PC-3 (cell line): ENCODE measurements at places on chromosomes 4 and X. TPM values are rescaled to one million over a fixed set of nuclear protein-coding genes. Genes with fewer than 3 reads are reported as not detected.

- no peaks in the 10 kb centered on the region for H3K36me3 ChIP-seq
Measured at GRCh38 chr4:13261486-13262257, 222.5 kb downstream of the RAB28 start.

DNA sequence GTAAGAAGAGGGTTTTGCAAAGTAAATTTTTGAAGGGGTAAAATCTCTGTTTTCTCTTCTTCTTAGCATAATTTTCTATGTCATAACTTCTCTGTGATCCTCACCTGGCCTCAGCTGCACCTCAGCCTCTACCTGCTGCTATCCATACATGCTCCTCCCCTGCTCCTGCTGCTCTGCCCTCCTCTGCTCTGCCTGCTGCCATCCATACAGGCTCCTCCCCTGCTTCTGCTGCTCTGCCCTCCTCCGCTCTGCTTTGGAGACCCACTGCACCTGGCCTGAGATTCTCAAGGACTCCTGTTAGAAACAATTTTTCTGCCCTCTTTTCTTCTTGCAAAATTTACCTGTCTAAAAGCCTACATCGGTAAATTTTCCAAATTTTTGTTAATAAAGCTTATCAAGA, 388.6 kb upstream of the PITX2 start:
- H3K4me3 ChIP-seq = no peak overlapping the region
- DNase-seq = no peak
- H3K27me3 ChIP-seq = peaks cover 34% of the 10 kb centered on the region
- no peaks in the 10 kb centered on the region for H3K36me3 ChIP-seq

DNA sequence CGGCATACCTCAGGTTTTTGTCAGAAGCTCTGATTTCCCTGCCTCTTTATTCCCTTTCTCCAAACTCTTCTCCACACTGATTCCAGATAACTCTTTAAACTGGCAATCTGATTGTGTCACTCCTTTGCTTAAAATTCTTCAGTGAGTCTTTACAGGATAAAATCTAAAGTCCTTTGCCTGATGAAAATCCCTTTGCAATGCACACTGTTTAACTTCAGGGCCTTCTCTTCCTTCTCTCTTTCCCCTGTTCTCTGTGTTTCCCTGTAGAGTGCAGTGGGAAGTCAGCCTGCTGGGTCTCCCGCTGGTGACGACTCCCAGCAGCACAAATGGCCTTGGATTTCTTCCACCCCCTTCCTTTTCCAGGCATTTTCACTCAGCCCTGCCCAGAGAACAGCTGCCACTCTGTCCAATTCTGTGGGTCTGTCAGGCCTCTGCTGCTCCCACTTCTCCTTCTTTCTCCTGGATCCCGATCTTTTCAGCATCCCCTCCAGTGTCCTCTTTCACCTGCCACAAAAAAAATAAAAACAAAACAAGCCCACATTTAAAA, 189.9 kb upstream of the NWD2 start:
- no peaks in the 10 kb centered on the region for H3K4me1 ChIP-seq
- H3K27me3 ChIP-seq = peaks cover 24% of the 10 kb centered on the region
- no peak overlapping the region for H3K27ac ChIP-seq
- no peaks in the 10 kb centered on the region for H3K36me3 ChIP-seq
- no peak for DNase-seq
- no peak overlapping the region for H3K4me3 ChIP-seq

The CENPU gene
- 27.6 and 38.2 TPM in 2 replicates for total RNA-seq

DNA sequence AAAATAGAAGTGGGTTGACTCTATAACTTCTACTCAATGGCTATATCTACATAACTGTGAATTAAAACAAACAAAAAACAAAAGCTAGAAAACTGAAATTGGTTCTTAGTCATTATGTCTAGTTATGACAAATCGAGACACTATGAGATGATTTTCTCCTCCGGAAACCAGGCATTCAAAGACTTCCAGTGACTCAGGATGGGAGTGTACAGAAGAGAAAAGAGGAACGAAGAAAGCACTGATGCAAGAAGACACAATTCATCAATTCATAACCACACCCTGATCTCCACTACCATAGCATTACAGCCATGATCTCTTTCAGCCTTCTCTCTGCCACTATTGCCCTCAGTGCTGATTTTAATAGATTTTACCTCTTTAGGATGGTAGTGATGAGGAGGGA, 253.6 kb downstream of the CBLL2 start:
- H3K4me1 ChIP-seq = peaks cover 19% of the 10 kb centered on the region
- H3K27me3 ChIP-seq = no peaks in the 10 kb centered on the region
- peak; percentile 93 for DNase-seq
- no peak overlapping the region for H3K4me3 ChIP-seq
- H3K27ac ChIP-seq = peak overlapping the region; percentile 90
- H3K36me3 ChIP-seq = no peaks in the 10 kb centered on the region

The MMRN1 gene
- 0.69 and 0.73 TPM in 2 replicates for total RNA-seq

The CSAG2 gene
- total RNA-seq = not detected in 2 replicates

The PPP4R3C gene
- not detected in 2 replicates for total RNA-seq

DNA sequence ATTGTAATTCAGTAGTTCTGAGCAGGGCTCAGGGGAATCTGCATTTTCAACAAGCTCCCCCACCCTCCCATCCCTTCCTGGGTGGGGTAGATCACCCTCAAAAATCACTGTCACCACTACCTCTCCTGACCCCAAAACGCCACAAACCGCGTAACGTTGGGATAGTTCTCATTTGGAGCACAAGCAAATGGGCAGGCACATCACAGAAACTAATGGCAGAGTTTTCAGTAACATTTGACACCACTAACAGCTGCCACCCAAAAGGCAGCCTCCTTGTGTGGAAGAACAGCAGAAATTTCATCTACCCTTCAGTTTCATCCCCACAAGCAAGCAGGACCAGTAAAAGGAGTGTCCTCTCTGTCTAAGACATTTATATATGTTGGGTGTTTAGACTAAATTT, 132.7 kb downstream of the PALLD start:
- H3K36me3 ChIP-seq = no peaks in the 10 kb centered on the region
- H3K27me3 ChIP-seq = no peaks in the 10 kb centered on the region
- peak overlapping the region; percentile 95 for H3K27ac ChIP-seq
- peak overlapping the region; percentile 93; the same call in 1 of the 2 replicates for H3K4me3 ChIP-seq

DNA sequence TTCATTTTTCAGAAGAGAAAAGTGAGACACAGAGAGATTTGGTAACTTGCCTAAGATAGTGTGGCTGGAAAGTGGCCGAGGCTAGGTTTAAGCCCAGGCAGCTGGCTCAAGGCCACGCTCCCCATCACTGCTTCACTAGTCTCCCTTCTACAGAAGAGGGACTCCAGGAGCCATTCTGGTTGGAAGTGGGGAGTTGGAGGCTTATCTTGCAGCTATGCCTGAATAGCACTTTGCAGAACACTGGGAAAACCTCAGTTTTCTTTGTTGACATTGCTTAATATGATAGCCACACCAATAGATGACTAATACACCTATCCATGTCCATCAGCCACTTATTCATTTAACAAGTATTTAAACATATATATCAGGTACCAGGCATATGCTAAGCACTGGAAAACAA, 18.5 kb downstream of the LRRC66 start:
- H3K4me3 ChIP-seq = no peak overlapping the region
- H3K27me3 ChIP-seq = no peaks in the 10 kb centered on the region
- no peaks in the 10 kb centered on the region for H3K36me3 ChIP-seq
- DNase-seq = peak; percentile 88
- no peak overlapping the region for H3K27ac ChIP-seq

DNA sequence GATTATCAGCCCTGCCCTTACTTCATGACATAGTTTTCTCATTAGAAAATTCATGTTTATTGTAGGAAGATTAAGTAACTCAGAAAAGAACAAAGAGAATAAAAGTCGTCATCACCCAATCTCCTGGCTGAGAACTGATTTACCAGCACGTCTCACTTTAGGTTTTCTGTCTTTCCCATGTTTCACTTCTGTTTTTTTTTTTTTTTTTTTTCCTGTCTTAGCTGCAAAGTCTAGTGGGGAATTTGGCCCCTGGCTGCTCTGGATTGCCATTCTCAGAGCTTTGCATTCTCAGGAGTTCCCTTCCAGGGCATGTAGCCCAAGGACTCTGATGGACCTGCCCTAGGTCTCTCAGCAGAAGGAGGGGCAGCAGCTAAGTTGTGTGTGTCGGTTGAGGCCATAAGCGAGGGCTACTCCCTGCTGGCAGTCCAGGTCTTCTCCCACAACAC, 57.8 kb downstream of the TMEM131L start:
- no peak for DNase-seq
- H3K36me3 ChIP-seq = no peaks in the 10 kb centered on the region
- no peak overlapping the region for H3K4me3 ChIP-seq

- H3K4me1 ChIP-seq = no peaks in the 10 kb centered on the region
- no peaks in the 10 kb centered on the region for H3K36me3 ChIP-seq
- DNase-seq = no peak
- H3K27ac ChIP-seq = no peak overlapping the region
Measured at GRCh38 chr4:47639531-47639930, 154.5 kb downstream of the ATP10D start.

GRCh38 chr4:38162240-38162784, 202.1 kb downstream of the PTTG2 start:
- H3K36me3 ChIP-seq = no peaks in the 10 kb centered on the region
- H3K4me1 ChIP-seq = peaks cover 40% of the 10 kb centered on the region
- no peaks in the 10 kb centered on the region for H3K27me3 ChIP-seq
- peak overlapping the region; percentile 96 for H3K27ac ChIP-seq
- no peak overlapping the region for H3K4me3 ChIP-seq
- DNase-seq = peak; percentile 76

- H3K36me3 ChIP-seq = no peaks in the 10 kb centered on the region
- H3K4me3 ChIP-seq = no peak overlapping the region
- H3K4me1 ChIP-seq = peaks cover 20% of the 10 kb centered on the region
- no peak overlapping the region for H3K27ac ChIP-seq
- DNase-seq = no peak
Measured at GRCh38 chrX:17931855-17932254, 70.8 kb upstream of the RAI2 start.

DNA sequence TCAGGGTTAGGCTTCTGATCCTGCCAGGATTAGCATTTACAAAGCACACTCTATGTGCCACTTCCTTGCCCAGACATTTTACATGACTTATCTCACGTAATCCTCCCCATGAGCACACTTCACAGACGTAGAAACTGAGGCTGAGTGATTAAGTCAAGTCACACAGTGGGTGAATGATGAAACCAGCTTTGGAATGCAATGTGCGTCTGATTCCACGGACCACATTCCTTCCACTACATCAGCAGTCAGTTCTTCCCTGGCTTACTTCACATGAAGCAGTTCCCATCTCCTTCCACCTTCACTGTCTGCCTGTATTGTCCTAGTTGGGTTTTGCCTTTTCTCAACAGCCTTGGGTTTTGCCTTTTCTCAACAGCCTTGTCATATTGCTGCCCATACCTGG, 134.3 kb upstream of the PPARGC1A start:
- no peaks in the 10 kb centered on the region for H3K4me1 ChIP-seq
- no peaks in the 10 kb centered on the region for H3K36me3 ChIP-seq
- DNase-seq = no peak
- no peak overlapping the region for H3K27ac ChIP-seq

DNA sequence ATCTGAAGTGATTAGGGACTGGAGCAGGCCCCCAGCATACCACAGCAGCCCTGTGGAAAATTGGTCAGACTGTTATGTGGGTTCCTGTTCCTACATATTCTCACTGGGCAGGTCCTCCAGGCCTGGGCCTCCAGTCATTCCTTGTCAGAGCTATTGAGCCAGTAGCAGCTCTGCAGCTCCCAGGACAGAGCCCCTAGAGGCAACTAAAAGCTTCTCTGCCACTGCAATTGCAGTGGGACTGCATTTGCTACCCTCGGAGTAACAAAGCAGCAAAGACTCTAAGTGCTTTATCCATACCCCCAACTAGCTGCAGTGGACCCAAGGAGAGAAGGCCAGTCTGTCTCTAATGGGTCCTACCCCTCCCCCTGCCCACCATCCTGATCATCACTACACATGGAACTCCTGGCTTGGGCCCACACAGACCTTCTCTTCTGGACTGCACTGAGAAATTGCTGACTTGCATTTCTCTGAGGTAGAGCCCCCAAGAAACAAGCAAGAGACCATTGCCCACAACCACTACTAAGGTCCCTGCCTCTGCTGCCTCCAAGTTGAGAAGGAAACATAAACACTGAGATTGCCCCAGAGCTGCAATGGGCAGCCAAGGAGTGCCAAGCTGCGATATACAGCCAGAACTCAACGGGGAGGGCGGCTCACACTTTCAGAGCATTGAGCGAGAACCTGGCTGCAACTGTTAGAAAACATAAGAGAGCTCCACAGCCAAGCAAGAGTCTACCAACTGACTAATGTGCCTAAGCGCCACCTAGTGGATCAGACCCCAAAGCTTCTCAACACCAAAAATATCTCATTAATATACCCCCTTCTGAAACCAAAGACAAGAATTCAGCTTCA, 738.7 kb upstream of the NDST4 start:
- H3K36me3 ChIP-seq = no peaks in the 10 kb centered on the region
- DNase-seq = peak; percentile 59
- H3K27me3 ChIP-seq = no peaks in the 10 kb centered on the region
- no peaks in the 10 kb centered on the region for H3K4me1 ChIP-seq

- H3K4me3 ChIP-seq = no peak overlapping the region
- H3K4me1 ChIP-seq = no peaks in the 10 kb centered on the region
- no peak overlapping the region for H3K27ac ChIP-seq
Measured at GRCh38 chrX:39367416-39367815, 566.2 kb downstream of the MID1IP1 start.

The CFAP299 gene
- total RNA-seq = not detected in 2 replicates

GRCh38 chr4:61200187-61200915, at the start of gene ADGRL3:
TSS of gene ADGRL3 (plus strand) at chr4:61200326.
- no peaks in the 10 kb centered on the region for H3K36me3 ChIP-seq
- peak within 1 kb of the TSS; percentile 65 for H3K4me3 ChIP-seq
- peaks cover 26% of the 10 kb centered on the region for H3K4me1 ChIP-seq
- no peak for DNase-seq
- H3K27ac ChIP-seq = no peak within 1 kb of the TSS

The ZNF718 gene
- 3.2 and 3.8 TPM in 2 replicates for total RNA-seq

DNA sequence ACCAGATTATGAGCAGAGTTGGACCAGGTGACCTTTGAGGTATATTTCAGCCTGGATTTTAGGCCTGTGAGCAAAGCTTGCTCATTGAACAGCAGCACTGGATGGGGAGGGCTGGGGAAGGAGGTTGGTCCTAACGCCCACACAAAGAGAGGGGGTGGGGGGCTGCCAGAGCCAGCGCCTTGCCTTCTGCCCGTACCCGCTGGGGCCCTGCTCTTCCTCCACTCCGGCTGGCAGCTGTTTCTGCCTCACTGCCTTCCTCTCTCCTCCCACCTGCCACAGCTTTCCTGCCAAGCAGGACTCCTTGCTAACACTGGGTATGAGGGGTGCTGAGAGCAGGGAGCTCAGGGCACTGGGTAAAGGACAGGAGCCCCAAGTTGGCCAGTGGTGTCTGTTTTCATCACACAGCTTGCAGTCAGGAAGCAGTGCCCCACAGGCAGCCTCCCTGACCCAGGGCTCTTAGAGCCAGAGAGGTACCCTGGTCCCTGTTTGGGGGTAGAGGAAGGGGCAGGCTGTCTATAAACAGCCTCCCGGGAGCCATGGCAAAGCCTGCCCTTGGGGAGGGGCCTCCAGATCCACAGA, 6.1 kb downstream of the NALF2 start:
- no peak for DNase-seq
- H3K36me3 ChIP-seq = no peaks in the 10 kb centered on the region
- no peaks in the 10 kb centered on the region for H3K4me1 ChIP-seq
- H3K4me3 ChIP-seq = no peak overlapping the region
- peaks cover 14% of the 10 kb centered on the region for H3K27me3 ChIP-seq
